Kasumi-1 (cell line): ENCODE measurements at places on chromosomes 12 and 14.

- no peak for DNase-seq
Observed at GRCh38 chr12:22374508-22374907, 40.0 kb upstream of the ST8SIA1 start.

GRCh38 chr12:127381043-127381668 is 885.8 kb upstream of the TMEM132C start:
- no peak for DNase-seq

DNA sequence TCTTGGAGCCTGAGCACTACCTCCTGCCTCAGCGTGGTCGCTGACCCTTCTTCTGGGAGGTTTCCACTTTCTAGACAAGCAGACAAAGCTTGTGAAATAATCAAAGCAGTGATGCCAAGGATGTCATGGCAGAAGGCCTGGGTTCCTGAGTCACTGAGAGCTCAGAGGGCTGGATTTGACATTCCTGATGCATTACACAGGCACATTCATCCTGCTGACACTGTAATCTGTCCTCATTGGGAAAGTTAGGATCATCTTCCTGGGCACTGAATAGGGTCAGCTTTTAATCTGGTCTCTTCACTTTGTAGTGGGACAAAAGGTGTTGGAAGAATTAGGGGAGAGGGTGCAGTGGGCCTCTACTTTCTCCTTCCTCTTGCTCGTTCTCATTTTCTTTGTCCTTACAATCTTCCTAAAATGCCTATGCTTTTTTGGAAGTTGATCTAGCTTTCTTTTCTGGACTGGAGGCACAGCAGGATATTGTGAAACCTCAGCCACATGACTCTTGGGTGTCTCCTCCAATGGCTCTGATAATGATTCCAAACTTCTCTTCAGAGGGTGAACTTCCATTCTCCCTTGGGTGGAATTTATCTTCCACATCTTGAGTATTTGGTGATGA is 29.6 kb downstream of the EEA1 start:
- no peak for DNase-seq

GRCh38 chr12:123973552-123974341 is 732 bp downstream of the ZNF664 start:
- DNase-seq: no peak

DNA sequence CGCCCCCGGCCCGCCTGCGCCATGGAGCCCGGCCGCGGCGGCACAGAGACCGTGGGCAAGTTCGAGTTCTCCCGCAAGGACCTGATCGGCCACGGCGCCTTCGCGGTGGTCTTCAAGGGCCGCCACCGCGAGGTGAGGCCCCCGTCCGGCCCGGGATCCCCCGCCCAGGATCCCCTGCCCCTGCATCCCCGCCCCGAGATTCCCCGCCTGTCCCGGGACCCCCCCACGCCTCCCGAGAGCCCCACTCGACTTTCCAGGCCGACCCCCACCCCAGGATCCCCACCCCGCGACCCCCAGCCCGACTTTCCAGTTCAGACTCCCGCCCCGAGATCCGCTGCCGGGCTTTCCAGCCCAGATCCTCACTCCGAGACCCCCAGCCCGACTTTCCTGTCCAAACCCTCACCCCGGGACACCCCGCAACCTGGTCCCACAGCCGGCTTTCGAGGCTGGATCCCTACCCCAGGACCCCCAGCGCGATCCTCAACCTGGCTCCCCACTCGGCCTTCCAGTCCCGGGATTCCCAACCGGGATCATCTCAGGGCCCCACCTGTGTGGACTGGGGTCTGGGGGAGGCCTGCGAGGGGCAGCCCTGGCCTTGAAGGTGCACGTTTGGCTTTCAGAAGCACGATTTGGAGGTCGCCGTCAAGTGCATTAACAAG is 688 bp downstream of the ULK1 start:
- DNase-seq: no peak
